T-cell (primary cell): ENCODE measurements at places on chromosomes 12 and 14. TPM values are rescaled to one million over a fixed set of nuclear protein-coding genes. Genes with fewer than 3 reads are reported as not detected.

GRCh38 chr14:31466554-31466953 is 9.2 kb upstream of the DTD2 start:
- no peak for DNase-seq

- no peak for DNase-seq
Measured at GRCh38 chr12:48527891-48528670, 2.6 kb downstream of the OR8S1 start.

GRCh38 chr12:47601071-47601470 is 104.8 kb downstream of the RPAP3 start:
- DNase-seq, result no peak

DNA sequence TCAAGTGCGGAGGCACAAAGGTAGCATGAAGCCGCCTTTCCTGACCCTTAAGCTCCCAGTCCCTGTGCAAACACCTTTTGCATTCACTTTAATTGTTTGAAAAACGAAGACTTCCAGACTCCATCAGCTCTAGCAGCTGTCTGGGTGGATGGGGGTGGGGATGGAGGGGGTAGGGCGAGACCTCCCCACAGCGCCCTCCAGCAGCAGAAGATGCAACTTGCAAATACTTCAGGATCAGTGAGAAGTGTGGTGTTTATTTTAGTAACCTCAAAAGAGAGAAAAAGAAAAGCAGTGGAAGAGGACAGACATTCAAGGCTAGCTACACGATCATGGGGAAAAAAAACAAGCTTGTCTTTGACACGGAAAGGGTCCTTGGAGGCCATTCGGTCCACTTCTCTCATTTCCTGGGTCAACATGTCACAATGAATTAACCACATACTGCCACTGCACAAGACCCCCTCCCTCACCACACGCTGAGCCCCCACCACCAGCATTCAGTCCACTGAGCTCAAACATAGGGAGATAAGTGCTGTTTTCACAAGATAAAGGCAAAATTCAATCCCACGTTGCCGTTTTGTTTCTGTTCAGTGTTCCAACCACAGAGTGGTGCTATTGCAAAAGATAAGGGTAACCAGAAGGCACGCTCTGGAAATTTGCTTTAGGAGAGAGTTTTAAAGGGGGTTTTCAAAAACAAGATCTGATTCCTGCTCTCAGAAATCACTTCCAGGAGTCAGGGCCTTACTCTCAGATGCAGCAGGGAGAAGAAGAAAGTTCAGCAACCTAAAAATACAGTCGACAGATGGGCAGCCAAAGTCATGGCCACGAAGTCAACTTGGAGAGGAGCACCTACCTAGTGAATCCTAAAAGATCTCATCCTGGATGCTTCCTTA is 3.3 kb upstream of the NTF3 start:
- DNase-seq, result no peak

- no peak for DNase-seq
Measured at GRCh38 chr12:74539765-74540526, 2.3 kb downstream of the ATXN7L3B start.

- DNase-seq, result no peak
Measured at GRCh38 chr12:96520767-96521166, 31.4 kb downstream of the CFAP54 start.

GRCh38 chr14:104870368-104871144 is 5.5 kb downstream of the CEP170B start:
- peak; percentile 43 for DNase-seq

- DNase-seq, result no peak
Measured at GRCh38 chr12:1319212-1319611, 275.2 kb downstream of the FBXL14 start.

DNA sequence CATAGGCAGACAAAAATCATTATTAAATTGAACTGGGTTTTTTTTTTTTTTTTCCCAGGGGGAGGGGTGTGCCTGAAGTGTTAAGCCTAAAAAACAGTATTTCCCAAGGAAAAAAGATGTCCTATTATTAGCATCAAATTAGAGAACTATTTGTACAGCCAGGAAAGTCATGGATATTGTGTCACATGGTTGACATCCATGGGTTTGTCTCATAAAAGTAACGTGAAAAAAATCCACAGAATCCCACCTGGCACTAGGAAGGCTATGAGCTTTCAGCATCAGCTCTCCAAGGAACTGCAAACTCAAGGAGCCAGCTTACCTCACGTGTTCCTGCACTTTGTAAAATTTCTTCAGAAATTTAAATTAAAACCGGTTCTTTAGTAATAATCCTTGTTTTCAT is 69.1 kb upstream of the EGLN3 start:
- no peak for DNase-seq

The HSPB8 gene
- not detected for total RNA-seq

The OR11H6 gene
- not detected for total RNA-seq

The TOMM20L gene
- 0.73 TPM for total RNA-seq

The SMAGP gene
- 3.6 TPM for total RNA-seq

The VRTN gene
- 0.06 TPM for total RNA-seq

The CABP1 gene
- not detected for total RNA-seq

The ENDOU gene
- total RNA-seq, result not detected

The KCNJ8 gene
- total RNA-seq, result not detected
